ENCODE measurements at places on chromosomes 12 and 14.

GRCh38 chr14:60981633-60982455 is 799 bp downstream of the SLC38A6 start:
- no peak for DNase-seq

DNA sequence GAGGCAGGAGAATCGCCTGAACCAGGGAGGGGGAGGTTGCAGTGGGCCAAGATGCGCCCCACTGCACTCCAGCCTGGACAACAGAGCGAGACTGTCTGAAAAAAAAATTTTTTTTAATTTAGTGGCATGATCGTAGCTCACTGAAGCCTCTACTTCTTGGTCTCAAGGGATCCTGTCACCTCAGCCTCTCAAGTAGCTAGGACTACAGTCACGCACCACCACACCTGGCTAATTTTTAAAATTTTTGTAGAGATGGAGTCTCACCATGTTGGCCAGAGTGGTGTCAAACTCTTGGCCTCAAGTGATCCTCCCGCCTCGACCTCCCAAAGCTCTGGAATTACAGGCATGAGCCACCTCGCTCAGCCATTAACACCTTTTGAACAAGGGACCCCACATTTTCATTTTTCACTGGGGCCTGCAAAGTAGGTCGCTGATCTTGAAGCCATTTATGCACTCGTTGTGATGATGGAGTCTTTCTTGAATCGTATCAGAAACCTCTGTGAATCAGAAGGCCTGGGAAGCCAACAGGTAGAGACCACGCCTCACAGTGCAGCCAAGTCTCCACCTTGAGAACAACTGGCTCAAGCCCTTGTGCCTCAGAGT is 5.9 kb downstream of the HCAR1 start:
- DNase-seq = no peak

GRCh38 chr12:101566318-101566717 is 28.5 kb upstream of the MYBPC1 start:
- DNase-seq = no peak

DNA sequence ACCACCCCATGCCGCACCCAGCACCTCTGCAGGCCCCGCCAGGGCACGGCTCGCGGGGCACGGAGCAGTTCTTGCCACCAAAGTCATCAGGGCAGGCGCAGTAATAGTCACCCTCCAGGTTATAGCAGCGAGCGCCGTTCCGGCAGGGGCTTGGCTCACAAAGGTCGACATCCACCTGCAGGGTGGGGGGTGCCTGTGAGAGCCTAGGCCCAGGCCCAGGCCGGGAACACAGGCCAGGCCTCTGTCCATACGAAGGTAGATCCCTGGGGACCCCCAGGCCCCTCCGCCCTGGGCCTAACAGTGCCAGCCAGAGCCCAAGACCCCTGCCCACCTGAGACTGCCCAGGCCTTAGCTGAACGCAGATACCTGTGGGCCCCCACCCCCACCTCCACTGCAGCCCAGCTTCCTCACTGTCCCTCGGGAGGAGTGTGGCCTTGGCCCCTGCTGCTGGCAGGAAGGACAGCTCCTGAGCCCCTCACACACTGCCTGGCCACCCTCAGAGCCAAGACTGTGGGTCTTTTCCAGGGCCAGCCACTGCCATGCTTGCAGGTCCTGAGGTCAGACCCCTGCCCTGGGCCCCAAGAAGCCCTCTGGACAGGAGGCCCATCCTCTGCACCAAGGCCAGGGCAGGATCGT is 19.3 kb downstream of the JAG2 start:
- DNase-seq = no peak

DNA sequence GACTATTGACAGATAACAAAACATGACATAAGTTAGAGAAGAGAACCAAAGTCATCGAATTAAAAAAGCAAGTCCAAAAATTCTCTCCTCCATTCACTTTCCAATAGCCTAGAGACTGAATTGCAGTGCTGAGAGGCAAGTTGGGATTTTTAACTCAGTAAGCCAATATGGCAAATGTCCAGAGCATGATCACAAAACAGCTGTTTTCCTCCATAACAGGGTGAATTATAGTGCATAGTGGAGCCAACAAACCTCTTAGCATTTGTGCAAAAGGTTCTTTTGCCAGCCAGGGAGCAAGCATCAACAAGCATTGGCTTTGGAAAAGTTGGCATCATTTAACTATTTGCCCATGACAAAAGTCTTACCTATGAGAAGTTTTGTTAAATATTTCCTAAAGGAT is 458.8 kb upstream of the NOVA1 start:
- no peak for DNase-seq

- DNase-seq = no peak
These were observed 32.5 kb upstream of the LALBA start for GRCh38 chr12:48602192-48602989.

- peak; percentile 32 for DNase-seq
These were observed 396.7 kb upstream of the OR4E1 start for GRCh38 chr14:22070119-22070982.

DNA sequence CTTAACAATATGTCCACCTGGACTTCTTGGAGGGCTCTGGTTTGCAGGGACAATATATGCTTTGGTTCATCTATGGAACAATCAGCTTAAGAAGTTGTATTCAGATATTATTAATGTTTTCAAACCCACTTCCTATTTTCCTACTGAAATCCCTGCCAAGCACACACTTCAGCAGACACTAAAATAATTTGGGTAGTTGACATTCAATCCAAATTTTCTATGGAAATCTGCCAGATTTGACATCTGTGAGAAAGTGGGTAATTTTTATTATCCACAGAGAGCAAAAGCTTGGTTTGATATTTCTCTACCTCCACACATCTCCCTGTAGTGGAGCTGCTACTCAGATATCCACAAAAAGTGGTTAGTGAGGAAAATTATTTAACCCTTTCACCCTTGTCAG is 378.8 kb upstream of the SOX5 start:
- no peak for DNase-seq

- DNase-seq = no peak
These were observed 70.8 kb downstream of the BTG1 start for GRCh38 chr12:92074889-92075288.

GRCh38 chr12:117447665-117448366 is 86.4 kb upstream of the NOS1 start:
- DNase-seq = no peak

- no peak for DNase-seq
These were observed 536.3 kb downstream of the TMEM121 start for GRCh38 chr14:106062502-106063272.

DNA sequence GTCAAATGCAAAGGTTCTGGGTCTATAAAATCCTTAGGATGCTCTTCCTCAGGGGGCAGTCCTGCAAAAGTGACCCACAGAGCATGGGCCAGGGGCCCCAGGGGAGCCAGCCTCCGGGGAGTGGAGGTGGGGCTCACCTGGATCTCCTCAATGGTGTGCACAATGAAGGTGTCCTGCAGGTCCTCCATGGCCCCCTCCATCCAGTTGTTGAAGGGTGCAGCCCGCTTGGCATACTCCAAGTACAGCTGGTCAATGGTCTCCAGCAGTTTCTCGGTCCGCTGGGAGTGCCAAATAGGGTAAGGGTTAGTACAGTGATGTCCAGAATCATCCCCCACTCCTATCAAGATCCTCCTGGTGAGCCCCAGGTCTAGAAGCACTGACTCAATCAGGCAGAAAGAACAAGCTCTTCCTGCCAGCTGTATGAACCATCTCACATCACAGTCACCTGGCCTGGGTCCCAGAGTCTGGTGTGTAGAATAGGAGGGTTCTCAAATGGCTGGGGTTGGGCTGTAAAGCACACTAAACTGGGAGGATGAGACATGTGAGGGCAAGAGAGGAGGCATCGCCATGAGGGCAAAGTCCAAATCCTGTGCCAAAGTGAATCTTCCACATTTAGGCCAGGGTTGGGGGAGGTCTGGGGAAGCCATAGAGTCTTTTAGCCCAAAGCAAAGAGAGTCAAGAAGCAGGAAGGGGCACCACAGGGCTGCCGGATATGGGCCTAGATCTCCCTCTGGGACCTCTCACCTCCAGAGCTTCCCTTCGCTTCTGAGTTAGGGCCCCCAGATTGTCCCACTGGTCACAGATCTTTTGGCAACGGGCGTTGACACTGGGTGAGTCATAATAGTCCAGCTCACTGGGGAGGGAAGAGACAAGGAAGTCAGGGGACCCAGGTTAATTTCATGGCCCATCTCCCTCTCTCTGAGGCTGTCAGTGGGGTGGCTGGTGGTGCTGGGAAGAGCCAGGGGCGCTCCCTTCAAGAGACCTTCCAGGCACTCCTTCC is 91.5 kb upstream of the ZFP36L1 start:
- DNase-seq = no peak

DNA sequence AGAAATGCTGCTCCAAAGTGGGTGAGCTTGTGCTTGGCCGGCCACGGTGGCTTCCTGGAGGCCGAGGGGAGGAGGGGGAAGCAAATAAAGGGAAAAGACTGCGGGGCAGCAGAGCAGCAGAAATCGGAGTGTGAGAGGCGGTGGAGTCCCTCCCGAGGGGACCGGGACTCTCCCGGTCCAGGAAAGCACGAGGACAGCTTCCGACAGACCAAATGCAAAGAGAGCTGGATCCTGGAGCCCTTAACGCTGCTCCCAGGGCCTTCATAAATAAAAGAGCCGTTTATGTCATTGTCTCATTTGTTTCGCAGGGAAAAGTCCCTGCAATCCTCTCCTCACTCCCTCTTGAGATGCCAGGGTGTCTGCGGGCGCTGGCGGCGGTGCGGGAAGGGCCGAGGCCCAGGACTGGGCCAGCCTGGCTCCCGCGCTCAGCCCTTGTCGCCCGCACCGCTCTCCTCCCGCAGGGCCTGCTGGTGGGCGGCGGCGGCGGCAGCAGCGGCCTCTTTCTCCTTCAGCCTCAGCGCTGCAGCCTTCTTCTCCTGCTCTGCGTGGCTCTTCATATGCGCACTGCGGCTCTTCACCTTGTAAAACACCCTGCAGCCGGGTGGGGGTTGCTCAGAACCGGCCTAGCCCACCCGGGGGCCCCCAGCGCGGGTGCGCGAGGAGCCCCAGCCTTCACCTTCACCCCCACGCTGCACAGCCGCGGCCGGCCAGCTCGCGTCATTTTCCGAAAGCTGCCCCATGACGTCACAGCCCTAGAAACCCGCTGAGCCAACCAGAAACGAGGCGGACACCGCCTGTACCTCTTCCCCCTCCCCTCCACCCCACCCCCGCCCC is 4.5 kb upstream of the PNMA1 start:
- DNase-seq = no peak

GRCh38 chr12:111180426-111181142 is 188.3 kb downstream of the PHETA1 start:
- no peak for DNase-seq

DNA sequence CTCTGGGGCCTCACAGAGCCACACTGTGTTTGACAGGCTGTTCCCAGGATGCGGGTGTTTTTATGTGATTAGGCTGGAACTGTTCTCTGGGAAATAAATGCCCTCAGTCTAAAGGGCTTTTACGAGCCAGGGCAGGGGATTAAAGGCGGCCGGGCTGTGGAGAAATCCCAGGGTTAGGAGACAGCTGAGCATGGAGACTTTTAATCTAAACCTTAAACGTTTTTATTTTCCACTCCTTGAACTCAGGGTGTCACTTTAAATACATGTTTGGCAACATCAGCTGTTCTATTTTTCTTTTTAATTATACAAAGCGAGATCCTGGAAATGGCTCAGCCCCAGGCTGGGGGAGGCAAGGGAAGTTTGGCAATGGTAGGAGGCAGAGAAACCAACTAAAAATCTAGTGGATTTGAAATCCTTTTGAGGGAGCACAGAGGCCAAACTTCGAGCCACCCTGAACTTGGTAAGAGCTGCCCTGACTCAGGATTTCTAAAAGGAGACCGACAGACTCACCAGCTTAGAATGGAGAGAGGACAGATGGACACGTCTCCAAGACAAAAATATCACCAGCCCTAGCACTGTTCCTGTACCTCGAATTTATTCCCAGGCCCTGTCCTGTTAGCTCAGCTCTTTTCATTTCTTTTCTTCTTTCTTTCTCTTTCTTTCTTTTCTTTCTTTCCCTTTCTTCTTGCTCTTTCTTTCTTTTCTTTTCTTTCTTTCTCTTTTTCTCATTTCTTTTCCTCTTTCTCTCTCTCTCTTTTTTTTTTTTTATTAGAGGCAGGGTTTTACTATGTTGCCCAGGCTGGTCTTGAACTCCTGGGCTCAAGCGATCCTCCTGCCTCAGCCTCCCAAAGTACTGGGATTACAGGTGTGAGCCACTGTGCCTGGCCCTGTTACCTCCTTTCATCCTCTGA is 15.8 kb upstream of the ORAI1 start:
- DNase-seq = no peak

- DNase-seq = peak; percentile 56
These were observed at the start of gene EMP1 for GRCh38 chr12:13196130-13196921. TSS of gene EMP1 (plus strand) at chr12:13196726. CDS start at chr12:13211511, 14,785 bp downstream.

DNA sequence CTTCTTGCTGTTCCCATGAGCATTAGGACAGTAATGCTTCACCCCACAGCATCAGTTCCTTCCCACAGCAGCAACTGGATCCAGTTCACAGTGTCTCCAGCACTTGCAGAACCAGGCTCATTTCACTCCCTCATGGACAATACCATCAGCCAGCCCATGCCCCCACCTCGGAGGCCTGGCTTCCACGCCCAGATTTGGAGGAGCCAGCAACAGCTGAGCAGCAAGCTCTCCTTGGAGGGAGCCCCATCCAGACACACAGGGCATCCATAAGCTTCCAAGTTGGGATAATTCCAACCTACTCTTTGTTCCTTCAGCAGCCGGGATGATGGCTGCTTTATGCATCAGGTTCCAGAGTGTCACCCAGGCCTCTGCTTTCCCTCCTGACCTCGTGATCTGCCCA is 250.0 kb downstream of the GLT1D1 start:
- DNase-seq = no peak

GRCh38 chr12:94277426-94278000 is 129.1 kb downstream of the PLXNC1 start:
- no peak for DNase-seq

GRCh38 chr12:55703288-55703687 is 4.4 kb downstream of the ITGA7 start:
- DNase-seq = no peak

- peak; percentile 16 for DNase-seq
These were observed 26.1 kb downstream of the JDP2 start for GRCh38 chr14:75453817-75454434.

DNA sequence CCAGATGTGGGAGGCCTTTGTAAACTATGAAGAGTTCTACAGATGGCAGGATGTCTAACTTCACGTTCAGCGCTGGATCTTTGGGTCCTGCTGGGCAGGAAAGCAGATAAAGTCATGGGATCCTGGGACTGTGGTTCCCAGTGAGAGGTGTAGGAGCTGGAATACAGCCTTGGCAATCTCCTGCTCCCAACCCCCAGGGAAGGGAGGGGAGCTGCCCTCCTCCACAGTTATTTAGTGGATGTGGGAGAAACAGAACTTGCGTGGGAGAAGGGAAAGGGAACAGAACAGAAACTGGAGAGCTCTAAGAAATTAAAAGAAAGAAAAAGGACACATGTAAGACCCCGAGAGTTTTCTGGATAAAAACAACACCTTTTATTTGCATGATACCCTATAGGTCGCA is 37.0 kb downstream of the NUAK1 start:
- no peak for DNase-seq

- no peak for DNase-seq
These were observed 81.1 kb upstream of the DIO3 start for GRCh38 chr14:101480022-101480746.

DNA sequence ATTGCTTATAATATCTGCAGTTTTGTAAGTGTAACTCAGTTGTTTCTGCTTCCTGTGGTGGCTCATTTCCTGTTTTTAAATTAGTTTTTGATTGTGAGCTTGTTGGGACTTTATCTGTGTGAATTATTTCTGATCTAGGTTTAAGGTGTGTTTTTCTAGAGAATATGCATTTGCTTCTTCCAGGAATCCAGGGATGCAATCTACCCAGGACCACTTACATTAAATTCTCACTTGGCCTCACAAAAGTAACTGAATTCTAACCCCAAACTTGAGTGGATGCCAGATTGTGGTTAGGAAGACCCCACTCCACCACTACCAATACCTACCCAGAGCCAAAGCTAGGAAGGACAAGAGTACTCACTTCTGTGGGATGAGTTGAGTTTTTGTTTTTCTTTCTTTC is 11.9 kb downstream of the STYX start:
- no peak for DNase-seq
